ENCODE measurements at places on chromosomes 1 and 21.

DNA sequence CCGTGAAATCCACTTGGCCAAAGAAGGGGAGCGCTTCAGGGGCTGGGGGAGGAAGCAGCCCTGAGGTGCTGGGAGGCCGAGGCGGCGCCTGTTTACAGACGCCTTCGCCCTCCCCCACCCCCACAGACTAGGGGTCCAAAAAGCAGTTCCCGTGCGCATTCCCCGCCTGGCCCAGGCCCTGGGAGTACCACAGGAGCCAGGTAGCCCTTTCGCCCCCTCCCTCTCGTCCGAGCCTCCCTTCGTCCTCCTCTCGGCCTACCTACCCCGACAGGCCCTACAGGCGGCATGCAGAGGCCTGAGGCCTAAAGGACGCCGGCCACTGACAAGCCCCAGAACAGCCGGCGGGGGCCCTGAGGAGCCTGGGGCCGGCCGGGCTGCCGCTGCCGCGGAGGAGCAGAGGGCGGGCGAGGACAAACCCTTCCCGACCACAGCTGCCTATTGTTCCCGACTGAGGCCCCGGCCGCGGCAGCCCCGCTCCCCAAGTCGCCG, 522 bp downstream of the RC3H1 start:
- DNase-seq = peak; percentile 82

DNA sequence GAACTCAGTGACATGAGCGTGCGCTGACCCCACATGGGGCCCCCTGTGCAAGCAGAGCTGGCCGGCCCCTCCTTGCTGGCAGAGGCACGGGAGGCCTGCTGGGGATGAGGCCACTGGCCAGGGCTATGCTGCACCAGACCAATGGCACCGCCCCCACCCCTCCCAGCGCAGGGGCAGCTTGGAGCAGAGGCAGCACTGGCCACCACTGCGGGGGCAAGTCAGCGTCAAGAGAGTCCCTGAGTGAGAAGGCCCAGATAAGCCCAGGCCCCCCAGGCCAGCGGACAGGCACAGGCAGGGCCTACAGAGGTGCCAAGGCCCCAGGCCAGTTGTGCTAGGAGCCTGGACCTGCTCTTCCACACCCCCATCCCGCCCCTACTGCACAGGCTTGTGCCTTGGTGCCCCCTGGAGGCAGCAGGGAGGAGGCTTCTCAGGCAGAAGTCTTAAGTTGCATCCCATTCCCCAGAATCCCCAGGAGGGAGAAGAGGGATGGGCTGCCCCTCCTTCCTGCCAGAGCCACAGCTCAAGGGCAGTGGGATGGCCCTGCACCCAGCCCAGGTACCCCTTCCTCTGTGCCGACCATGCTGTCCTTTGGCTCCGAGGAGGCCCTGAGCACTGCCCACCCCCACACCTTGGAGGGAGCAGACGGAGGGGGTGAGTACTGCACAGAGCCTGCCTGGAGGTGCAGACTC, 35.8 kb downstream of the EPHX1 start:
- DNase-seq = peak; percentile 93

- no peak for DNase-seq
Observed at GRCh38 chr1:155326020-155326526, 5.4 kb downstream of the RUSC1 start.

- no peak for DNase-seq
Observed at GRCh38 chr1:240909701-240910457, 297.9 kb upstream of the GREM2 start.

GRCh38 chr1:206422525-206422924, 47.8 kb upstream of the IKBKE start:
- DNase-seq = no peak

DNA sequence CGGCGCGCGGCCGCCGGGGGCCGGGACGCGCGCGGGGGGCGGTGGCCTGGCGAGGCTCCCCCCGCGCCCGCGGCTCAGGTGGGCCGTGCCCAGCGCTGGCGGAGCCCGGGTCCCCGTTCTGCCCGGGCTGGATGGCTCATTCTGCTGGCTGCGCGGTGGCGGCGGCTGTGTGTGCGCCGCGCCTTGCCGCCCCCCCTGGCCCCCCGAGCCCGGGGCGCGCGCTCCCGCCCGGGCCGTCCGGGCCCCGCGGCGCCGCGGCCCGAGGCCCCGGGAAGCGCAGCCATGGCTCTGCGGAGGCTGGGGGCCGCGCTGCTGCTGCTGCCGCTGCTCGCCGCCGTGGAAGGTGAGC, at the start of gene EPHB2:
Gene EPHB2, plus strand, starts transcription at position 139 of the 349 bp plus-strand sequence. Its CDS starts 144 bp downstream, at position 283.
- DNase-seq = peak; percentile 82

DNA sequence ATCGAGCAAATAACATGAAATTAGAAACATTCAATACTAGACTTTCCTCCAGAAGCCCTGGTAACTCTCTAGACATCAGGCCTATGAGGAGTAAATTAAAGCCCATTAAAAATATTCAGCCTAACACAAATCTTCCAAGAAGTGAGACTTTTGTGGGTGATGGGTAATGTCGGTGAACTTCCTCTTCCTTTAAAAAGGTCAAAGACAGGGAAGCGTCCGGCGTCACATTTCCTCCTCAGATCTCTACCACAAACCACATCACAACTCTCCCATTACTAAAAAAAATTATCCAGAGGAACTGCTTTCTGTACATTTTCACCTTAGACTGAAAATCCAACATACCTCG, 1.4 kb downstream of the EIF4G3 start:
- DNase-seq = no peak

DNA sequence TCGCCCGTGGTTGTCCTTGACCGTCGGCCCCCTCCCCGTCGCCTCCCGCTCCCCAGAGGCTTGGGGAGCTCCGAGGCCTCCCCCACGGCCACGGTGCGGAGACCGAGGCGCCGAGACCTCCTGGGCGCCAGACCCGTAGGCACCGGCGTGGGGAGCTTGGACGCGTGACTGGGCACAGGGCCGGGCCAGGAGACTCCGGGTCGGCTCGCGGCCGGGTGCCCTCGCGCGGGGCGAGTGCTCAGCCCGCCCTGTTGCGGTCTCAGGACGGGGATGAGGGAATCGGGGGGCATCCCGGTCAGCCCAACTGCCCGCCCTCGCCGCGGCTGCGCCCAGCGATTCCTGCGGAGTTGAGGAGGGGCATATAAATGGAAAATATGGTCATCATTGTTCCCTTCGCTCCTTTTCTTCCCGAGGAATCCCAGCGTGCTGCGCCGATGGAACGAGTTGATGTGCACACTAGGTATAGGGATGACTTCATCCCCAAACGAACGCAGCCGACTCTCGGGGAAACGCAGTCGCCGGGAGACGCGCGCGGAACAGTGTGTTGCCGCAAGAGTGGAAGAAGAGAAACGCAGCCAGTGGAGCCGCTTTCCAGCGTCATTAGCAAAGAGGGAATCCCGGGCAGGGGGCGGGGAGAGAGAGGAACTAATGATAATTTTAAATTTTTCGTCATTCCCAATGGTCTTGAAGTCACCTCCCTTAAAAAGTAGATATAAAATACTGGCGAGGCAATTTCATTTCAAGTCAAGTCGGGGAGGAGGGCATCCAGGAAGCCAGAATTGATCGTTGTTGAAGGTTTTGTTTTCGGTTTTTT, 747 bp upstream of the ENAH start:
- DNase-seq = peak; percentile 76

GRCh38 chr1:33394770-33395169, 36.1 kb downstream of the PHC2 start:
- no peak for DNase-seq

DNA sequence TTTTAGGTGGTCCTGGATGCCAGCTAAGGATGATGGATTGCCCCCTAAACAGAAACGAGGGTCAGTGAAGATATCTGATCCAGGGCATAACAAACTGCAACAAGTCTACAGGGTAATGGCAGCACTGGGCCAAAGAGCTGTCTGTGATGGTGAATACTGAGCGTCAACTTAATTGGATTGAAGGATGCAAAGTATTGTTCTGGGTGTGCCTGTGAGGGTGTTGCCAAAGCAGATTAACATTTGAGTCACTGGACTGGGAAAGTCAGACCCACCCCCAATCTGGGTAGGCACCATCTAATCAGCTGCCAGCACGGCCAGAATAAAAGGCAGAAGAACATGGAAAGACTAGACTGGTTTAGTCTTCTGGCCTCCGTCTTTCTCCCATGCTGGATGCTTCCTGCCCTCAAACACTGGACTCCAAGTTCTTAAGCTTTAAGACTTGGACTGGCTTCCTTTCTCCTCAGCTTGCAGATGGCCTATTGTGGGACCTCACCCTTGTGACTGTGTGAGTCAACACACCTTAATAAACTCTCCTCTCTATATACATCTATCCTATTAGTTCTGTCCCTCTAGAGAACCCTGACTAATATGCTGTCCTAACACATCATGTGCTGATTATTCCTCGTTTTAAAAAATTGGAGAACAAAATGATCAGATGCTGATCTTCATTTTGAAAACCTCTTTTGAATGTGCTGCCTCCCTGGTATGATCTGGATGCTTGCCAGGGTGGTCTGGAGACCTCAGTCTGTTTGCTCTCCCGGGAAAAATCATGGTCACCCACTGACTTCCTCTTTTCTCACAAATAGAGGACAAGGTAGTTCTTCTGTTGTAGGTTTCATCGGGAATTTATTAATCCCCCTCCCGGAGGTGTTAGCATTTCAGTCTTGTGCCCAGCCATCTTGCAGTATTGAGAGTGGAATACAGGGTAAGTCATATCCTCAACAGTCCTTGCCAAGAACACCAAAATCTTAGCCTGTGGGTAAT, 234.7 kb downstream of the SETD4 start:
- peak; percentile 26 for DNase-seq

DNA sequence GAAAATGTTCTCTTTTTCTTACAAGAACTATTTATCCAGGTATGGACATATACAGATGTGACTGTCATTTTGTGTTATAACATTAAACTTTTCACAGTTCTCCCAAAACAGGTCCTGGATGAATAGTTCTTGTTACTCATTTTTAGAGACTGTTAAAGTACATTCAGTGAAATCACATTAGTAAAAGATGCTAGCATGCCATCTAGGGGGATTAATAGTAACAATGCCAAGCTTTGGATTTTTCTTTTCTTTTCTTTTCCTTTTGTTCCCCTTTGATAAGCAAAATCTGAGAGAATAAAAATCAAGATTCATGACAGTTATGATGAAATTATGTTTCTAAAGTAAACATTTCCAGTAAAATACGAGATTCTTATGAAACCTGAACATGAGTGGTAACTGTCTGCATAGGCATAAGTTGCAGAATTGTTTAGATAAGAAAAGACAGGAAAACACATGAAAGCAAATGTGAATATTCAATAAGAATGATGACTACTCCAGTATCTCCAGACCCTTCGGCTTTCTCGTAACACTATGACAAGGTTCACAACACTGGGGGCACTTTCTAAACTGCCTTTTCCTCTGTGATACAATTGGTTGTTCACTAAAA, 77.5 kb downstream of the TPR start:
- DNase-seq = no peak
